ENCODE measurements at places on chromosomes 7 and 10.

- no peak for DNase-seq
Measured at GRCh38 chr10:133405844-133406527, 12.0 kb downstream of the MTG1 start.

GRCh38 chr10:24457661-24458318, 248.9 kb downstream of the KIAA1217 start:
- no peak for DNase-seq

GRCh38 chr10:44193166-44193565, 191.7 kb downstream of the CXCL12 start:
- DNase-seq: no peak

- DNase-seq: no peak
Measured at GRCh38 chr7:30900803-30901362, 10.8 kb upstream of the AQP1 start.

GRCh38 chr10:126511917-126512479, 123.7 kb upstream of the ADAM12 start:
- DNase-seq: no peak

DNA sequence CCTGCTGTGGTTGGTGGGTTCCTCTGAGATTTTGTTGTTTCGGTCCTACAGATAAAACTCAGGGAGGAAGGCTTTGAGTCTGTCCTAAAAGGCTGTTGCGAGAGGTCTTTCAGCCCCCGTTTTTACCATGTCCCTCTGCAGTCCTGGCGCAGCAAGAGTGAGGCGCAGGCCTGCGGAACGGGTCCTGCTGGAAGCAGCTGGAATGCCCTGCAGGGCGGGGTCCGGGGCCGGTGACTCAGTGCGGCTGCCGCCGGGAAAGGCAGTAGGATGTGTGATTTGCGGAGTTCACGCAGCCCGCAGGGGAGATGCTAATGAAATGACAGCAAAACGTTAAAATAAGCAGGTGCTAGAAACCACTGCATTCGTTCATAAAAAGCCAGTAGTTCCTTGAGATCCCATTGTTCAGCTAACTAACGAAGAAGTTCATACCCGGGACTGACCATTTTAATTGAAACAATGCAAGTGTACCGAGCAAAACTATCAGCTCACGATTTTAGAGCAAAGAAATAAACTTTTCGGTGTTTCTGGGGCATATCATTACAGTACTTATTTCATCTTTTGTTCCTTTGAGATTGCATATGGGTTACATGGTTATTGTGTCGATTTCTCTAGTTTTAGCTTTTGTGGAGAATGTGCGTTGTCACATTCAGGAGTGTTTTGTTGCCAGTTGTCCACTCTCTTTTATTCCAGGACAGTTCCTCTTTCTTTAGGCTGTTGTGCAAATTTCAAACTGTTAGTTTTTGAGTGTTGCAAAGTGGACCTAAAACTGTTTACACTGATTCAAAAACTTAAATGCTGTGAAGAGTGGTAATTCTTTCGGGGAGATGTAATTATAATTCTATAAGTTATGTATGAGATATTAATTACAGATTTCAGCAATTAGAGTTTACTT, 783 bp downstream of the ANLN start:
- peak; percentile 75 for DNase-seq

GRCh38 chr10:95397747-95398146, 106.9 kb upstream of the PDLIM1 start:
- DNase-seq: no peak

GRCh38 chr7:147053746-147054145, 937.1 kb downstream of the CNTNAP2 start:
- DNase-seq: no peak

GRCh38 chr10:124296121-124296812, 122.5 kb downstream of the OAT start:
- DNase-seq: no peak

DNA sequence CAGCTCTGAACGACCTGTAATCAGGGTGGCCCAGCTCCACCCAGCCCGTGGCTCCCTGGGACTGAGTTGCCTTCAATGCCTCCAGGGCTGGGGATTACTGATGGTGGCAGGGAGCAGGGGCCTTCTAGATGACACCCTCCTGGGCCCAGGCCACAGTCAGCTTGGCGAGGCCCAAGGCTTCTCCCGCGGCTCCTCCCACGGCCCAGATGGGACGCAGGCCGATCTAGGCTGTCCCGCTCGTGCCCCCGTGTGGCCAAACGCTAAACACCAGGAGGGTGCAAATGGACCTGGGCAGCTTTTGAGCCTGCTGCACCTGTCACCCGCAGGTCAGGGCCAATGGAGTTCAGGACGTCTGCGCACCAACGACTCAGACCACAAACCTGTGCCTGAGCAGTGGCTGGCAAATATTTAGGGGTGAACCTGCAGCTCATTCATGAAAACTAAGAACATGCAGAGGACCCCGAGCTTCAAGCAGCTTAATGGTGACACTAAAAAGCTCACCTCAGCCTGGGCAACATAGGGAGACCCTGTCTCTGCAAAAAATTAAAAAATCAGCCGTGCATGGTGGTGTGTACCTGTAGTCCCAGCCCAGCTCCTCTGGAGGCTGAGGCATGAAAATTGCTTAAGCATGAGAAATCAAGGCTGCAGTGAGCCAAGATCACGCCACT, 43.2 kb downstream of the ASB13 start:
- peak; percentile 65 for DNase-seq

DNA sequence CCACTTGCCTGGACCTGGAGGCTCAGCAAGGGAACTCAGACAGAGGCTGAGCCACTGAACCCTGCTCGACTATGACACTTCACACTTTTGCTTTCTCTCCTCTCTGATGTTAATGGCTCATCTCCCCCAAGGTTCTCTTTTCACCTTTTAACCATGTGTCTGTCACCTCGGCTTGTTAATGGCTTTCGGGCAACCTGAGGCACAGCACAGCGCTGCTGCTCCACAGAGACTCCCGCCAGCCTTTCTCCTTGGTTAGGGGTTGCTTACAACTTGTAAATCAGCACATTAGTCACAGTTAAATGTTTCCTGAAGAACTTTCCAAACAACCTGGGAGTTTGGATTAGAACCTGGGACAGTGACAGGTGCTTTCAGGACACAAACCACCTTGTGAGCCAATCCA, 136.2 kb upstream of the TBX20 start:
- no peak for DNase-seq

DNA sequence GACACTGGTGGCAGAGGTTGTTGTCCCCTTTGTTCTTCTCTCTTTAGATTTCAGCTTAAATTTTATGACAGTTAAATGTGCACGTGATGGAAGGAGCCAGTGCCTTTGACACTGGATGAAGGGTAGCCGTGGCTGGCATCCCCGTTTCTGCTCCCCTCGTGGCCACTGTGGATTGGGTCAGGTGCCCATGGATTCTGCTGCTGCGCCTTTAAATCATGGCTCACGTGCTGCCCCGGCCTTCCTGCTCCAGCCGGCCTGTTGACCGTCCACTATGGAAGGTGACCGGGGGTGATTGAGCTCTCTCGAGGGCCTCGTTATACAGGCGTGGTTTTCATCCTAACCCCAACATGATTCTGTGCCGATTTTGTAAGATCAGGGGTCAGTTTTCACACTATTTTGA, 34.5 kb downstream of the WDR37 start:
- DNase-seq: no peak

GRCh38 chr10:91046869-91047268, 126.0 kb upstream of the ANKRD1 start:
- no peak for DNase-seq

DNA sequence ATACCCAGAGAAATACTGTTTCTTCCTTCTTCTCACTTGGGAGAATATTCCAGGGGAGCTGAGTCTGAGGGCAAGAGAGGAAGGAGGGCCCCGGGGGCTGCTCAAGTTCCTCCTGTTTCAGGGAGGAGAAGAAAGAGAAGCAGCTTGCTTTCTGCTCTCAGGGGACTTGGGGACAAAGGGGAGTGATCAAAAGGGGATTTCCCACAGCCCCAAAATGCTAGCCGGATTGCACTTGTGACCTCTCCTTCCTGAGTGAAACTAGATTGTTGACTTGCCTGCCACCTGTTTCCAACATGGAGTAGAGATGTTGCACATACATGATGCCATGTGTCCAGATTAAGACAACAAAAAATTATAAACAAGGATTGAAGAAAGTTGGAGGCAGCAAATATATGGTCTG, 28.7 kb upstream of the PDCD4 start:
- no peak for DNase-seq

- no peak for DNase-seq
Measured at GRCh38 chr10:91944880-91945630, 21.5 kb downstream of the BTAF1 start.

DNA sequence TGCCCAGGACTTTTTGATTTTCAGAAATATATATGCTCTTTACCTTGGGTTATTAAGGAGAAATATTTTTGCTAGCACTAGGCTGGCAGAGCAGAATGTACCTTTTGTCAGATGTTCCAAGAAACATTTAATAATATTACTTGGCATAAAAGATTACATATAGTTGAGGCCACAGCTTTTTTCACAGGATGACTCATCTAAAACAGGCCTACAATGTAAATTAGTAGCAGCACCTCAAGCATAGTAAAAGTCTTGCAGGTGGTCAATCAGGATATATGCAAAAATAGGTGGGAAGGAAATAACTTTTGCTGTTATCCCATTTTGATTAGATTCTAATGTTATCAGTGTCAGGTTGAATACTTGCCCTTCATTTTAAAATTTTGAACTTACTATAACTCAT, 14.9 kb upstream of the ITGB1 start:
- no peak for DNase-seq

GRCh38 chr10:50326757-50327701, 75.7 kb upstream of the ASAH2 start:
- no peak for DNase-seq

- no peak for DNase-seq
Measured at GRCh38 chr7:96614154-96614867, 95.3 kb downstream of the SEM1 start.

DNA sequence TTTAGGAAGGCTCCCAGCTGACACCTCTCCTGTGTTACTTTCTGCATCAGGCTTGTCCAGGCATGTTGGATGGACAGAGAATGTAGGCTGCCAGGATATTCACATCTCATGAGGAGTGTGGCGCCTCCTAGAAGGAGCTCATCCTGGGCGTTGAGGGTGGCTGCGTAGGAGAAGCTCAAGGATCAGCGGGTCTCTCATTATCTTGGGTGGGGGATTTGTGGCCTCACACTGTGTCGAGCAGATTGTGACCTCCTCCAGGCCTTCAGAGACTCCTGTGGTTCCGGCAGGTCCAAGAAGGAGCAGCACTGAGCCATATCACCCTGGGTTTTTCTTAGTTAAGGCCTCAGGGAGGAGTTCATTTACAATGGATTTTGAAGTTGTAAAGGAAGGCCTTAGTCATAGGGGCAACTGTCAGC, 8.7 kb upstream of the COBL start:
- DNase-seq: no peak

DNA sequence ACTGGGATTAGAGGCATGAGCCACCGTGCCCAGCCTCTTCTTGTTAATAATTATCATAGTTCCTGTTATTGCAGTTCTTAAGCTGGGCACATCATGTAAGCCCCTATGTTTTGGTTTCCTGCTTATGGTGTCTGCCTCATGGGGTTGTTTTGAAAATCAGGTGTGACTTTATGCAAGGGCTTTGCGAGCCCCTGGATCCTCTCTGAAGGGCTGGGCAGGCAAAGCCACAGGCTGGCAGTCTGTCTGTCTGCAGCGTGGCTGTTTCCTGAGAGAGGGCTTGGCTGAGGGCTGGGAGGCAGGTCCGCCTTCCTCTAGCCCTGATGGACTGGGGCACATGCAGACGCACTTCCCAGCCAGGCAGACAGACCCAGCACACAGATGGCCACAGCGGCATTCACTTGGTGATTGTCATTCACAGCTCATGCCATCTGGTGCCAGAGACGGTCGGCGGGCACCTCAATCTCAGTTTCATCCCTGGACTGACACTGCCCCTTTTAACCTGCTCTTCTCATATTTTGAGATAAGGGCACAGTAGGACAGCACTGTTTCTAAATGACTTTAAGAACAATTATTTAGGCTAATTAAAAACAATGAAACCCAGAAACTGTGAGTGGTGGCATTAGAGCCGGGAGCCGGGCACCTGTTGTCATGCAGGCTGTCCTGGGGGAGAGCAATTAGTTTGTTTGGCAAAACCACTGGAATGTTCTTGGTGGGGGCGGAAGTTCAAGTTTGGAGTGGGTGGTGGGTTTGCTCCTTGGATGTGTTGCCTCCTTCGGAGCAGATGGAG, 35.5 kb downstream of the RBM20 start:
- DNase-seq: no peak

DNA sequence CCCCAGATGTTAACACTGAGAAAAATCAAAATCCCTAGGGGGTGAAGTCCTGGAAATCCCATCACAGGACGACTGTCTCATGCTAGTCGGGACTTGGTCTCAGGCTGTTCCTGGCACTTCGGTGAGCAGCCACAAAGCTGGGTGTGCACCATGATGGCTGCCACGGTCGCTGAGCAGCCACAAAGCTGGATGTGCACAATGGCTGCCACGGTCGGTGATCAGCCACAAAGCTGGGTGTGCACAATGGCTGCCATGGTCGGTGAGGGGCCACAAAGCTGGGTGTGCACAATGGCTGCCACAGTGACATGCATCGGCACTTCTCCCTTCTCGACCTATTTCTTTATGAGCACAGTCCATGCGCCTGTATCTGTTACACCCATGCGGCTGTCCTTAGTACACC, 505.1 kb downstream of the TCERG1L start:
- DNase-seq: no peak

GRCh38 chr10:70784016-70784415, 1.2 kb downstream of the TBATA start:
- DNase-seq: no peak

- no peak for DNase-seq
Measured at GRCh38 chr7:30707391-30708357, 25.4 kb upstream of the CRHR2 start.

DNA sequence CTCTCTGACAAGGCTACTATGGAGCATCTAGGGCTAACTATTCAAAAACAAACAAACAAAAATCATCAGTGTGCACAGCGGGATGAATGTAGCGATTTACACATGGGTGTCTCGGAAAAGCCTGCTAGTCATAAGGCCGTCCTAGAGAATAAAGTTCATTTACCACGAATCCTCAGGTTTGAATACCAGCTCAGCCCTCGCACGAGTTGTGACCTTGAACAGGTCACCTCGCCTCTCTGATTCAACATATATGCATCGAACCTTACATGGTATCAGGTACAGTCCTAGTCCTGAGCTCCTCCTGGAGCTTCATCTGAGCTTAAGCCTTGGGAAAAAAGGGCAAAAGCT, 572 bp downstream of the ATP5MF start:
- DNase-seq: no peak

DNA sequence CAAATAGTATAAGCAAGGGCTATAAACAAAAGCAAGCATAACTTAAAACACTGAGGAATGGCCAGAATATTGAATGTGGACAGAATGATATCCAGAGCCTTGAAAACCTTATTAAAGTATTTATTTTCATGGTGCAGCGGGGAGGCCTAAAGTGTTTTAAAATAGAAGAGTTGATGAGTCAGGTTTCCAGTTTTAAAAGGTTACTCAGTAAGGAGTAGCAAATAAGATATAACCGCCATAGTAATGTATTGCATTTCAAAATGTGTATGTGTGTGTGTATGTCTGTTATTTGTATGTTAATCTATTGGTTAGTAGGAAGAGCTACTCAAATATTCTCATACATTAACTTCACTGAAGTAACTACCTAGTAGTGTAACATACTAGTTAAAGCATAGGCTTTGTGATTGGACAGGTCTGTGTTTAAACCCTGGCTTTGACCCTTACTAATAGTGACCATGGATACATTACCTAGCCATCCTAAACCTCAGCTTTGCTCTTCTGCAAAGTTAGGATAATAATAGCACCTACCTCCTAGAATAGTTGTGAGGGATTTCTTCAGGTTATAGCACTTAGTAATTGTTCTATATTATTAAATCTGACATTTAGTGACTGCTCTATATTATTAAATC, 16.9 kb downstream of the CUTC start:
- no peak for DNase-seq

- no peak for DNase-seq
Measured at GRCh38 chr10:114021154-114021553, 22.5 kb upstream of the ADRB1 start.

- no peak for DNase-seq
Measured at GRCh38 chr10:26839966-26840627, 20.7 kb downstream of the ABI1 start.

Measured in neuronal stem cell (in vitro differentiated cells).